ENCODE measurements at places on chromosomes 1 and 21. TPM values are rescaled to one million over a fixed set of nuclear protein-coding genes. Genes with fewer than 3 reads are reported as not detected.
A peak's percentile ranks its signal among the peaks of the same experiment; 100 is the strongest.

Gene C1orf53
- 0.68 TPM for total RNA-seq

Gene GUCA2A
- total RNA-seq = not detected

Gene SPRR2G
- not detected for total RNA-seq

Gene PRAMEF14
- total RNA-seq = not detected

- no peak for DNase-seq
- no peaks in the 10 kb centered on the region for H3K36me3 ChIP-seq
- peak overlapping the region; percentile 60 for H3K4me3 ChIP-seq
- peaks cover 55% of the 10 kb centered on the region for H3K27me3 ChIP-seq
These were observed 31.0 kb upstream of the NFIA start for GRCh38 chr1:61051443-61051718.

- peaks cover 40% of the 10 kb centered on the region for H3K36me3 ChIP-seq
- H3K27ac ChIP-seq = peak overlapping the region; percentile 9
- no peaks in the 10 kb centered on the region for H3K27me3 ChIP-seq
- no peak for DNase-seq
These were observed 55.1 kb downstream of the ITPKB start for GRCh38 chr1:226684026-226684425.

DNA sequence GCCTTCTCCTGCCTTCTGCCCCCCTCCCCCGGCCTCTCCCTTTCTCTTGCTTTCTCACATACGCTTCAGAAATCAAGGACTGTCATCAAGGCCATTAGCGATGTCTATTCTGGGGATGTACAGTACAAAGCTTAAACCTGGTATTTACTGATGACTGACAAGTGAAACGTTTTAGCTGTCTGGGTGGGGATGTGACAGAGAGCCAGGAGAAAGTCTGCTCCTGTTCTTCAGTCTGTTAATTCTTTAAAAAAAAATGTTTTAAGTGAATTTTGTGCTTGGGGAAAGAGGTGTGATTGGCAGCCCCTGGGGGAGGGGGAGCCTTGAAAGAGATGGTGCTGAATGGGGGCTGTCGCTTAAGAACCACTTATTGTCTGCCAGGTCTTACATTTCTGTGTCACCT, 283.0 kb upstream of the PLXNA2 start:
- no peaks in the 10 kb centered on the region for H3K27me3 ChIP-seq
- no peak overlapping the region for H3K4me3 ChIP-seq
- no peak overlapping the region for H3K27ac ChIP-seq
- no peaks in the 10 kb centered on the region for H3K4me1 ChIP-seq
- H3K36me3 ChIP-seq = no peaks in the 10 kb centered on the region

DNA sequence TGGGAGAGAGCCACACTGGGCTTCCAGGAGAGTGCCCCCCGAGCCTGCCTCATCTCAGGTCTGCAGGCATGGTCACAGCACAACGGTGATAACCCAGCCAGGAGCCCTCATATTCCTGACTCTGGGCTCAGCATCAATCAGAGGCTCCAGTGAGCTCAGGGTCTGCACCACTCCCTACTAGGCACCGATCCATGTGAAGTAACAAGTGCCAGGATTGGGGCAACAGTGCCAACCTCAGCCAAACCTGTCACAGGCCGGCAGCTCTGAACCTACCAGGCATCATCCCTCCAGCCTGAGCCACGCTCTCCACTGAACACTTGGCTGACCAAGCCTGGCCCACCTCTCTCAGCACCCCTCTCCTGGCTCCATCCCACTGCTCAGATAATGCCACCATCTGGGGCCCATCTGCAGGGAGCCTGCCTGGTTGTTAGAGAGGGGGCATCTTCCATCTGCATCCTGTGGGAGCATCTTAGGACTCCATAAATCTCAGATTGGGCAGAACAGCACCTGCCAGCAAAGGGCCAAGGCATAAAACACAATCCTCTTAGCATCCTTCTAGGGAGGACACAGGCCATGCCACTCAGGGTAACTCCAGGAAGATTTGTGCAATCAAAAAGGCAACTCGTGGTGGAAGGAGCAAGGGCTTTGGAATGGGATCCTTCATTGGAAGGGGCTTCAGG, 213.7 kb upstream of the CSF3R start:
- H3K4me3 ChIP-seq = no peak overlapping the region
- no peaks in the 10 kb centered on the region for H3K4me1 ChIP-seq
- DNase-seq = no peak

- H3K36me3 ChIP-seq = no peaks in the 10 kb centered on the region
- no peak overlapping the region for H3K27ac ChIP-seq
- no peaks in the 10 kb centered on the region for H3K4me1 ChIP-seq
- no peak overlapping the region for H3K4me3 ChIP-seq
- peaks cover 3% of the 10 kb centered on the region for H3K27me3 ChIP-seq
- no peak for DNase-seq
These were observed 16.4 kb upstream of the CLSTN1 start for GRCh38 chr1:9840176-9840575.

DNA sequence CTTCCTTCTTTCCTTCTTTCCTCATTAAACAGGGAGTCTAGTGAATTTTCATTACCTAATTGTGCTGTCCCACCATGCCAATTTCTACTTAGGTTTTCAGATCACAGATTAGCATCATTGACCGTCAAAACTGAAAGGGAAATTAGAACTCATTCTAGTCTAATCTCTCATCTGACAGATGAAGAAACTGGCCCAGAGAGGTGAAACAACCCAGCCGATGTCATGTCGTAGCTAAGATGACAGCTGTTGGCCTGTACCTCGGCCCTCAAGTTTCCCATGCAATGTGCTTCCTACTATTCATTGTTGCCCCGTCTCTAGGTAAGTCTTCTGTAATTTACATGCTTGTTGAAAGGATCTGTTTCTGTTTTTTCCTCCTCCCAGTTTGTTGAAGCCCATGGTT, 128.2 kb upstream of the KIAA0040 start:
- H3K4me1 ChIP-seq = peaks cover 7% of the 10 kb centered on the region
- no peak overlapping the region for H3K27ac ChIP-seq
- H3K36me3 ChIP-seq = no peaks in the 10 kb centered on the region
- H3K4me3 ChIP-seq = no peak overlapping the region
- peaks cover 2% of the 10 kb centered on the region for H3K27me3 ChIP-seq

- H3K27ac ChIP-seq = no peak overlapping the region
- no peaks in the 10 kb centered on the region for H3K36me3 ChIP-seq
- H3K4me1 ChIP-seq = no peaks in the 10 kb centered on the region
- DNase-seq = no peak
- no peaks in the 10 kb centered on the region for H3K27me3 ChIP-seq
These were observed 374.6 kb upstream of the ESRRG start for GRCh38 chr1:217097819-217098218.

DNA sequence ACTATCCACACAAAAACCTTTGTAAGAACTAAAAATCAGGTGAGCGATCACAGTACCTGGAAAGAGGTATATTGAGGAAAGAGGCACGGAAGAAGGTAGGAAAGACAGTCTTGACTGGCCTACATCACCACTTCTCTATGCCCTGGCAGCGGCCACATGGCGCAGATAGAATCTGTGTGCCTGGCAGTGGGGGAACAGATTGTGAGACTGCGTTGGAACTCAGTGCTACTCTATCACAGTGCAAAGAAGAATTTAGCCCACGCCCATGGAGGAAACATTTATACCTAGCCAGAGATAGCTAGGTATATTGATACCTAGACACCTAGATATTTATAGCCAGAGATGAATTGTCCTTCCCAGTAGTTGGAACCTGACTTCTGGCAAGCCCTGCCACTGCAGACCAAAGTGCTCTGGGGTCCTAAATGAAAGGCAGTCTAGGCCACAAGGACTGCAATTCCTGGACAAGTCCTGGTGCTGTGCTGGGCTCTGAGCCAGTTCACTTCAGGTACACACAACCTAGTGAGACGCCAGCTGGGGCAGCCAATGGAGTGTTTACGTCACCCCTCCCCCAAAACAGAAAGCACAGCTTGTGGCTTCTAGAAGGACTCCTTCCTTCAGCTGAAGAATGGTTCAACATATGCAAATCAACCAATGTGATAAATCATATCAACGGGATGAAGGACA, 51.9 kb downstream of the DHX9 start:
- H3K4me1 ChIP-seq = peaks cover 33% of the 10 kb centered on the region
- peaks cover 51% of the 10 kb centered on the region for H3K36me3 ChIP-seq
- no peak for DNase-seq
- no peak overlapping the region for H3K27ac ChIP-seq
- H3K4me3 ChIP-seq = no peak overlapping the region

DNA sequence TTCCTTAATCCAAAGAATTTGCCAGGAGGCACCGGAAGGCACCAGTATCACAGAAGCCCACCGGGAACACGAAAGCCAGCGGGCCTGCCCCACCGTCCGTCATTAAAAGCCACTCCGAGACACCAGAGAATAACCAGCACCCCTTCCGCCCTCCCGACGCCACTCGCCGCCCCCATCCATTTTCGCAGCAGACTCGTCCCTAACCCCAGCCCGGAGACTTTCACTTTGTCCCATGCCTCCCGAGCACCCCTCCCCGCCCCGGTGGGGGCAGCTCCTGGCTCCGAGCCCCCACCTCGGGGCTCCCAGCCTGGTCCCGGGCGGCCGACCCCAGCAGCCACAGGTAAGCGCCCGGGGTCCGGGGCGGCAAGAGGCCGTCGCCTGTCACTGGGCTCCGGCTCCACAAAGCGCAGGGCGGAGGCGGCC, 105.4 kb downstream of the SLC45A1 start:
- DNase-seq = peak; percentile 53
- H3K4me3 ChIP-seq = no peak overlapping the region
- peaks cover 46% of the 10 kb centered on the region for H3K4me1 ChIP-seq
- peaks cover 16% of the 10 kb centered on the region for H3K36me3 ChIP-seq
- peaks cover 3% of the 10 kb centered on the region for H3K27me3 ChIP-seq

DNA sequence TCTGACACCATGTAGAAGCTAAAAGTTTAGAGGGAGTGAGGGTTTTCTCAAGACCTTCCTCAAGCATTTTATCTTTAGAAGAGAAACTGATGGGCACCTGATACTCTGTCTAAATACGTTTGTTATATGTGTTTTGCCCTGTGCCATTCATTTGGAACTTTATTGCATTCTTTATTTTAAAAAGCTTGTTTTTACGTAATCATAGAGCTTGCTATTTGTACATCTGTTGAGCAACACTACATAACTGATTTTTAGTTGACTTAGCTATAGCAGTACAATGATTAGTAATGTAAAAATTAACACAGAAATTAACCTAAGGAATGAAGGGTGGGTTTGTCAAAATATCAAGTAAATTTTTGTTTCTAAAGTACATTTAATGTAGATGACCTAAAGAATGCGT, 88.5 kb downstream of the RUNX3 start:
- no peak overlapping the region for H3K4me3 ChIP-seq
- H3K36me3 ChIP-seq = no peaks in the 10 kb centered on the region
- peaks cover 3% of the 10 kb centered on the region for H3K4me1 ChIP-seq
- peaks cover 52% of the 10 kb centered on the region for H3K27me3 ChIP-seq
- H3K27ac ChIP-seq = no peak overlapping the region

DNA sequence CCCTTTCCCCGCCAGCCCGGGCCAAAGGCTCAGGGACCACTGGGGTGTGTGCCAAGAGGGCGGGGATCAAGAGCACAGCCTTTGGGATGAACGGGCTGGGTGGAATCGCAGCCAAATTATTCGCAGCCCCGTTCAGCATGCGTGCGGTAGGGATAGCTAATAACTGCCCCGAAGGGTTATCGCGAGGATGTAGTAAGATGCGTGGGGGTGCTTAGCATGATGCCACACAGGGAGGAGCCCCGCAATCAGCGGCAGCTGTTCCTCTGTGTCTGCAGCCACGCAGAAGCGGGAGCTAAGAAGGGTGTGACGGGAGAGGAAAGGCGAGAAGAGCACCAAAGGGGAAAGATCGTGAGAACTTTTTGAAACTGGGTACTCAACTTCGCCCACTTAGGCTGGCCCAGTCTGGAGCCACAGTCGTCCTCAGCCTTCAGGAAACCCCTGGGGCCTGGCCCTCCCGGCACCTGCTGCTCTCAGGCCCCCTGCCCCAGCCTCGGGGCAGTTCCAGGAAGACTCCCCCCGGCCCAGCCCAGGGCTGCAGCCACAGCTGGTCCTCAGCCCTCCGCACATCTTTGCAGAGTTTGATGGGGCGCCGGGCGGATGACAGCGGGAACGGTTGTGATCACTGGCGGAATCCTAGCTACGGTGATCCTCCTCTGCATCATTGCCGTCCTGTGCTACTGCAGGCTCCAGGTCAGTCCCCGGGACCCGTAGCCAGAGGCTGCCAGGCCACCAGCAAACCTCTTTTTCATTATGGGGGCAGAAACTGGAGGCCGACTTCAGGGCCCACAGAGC, 64.9 kb downstream of the TOR1AIP2 start:
- no peaks in the 10 kb centered on the region for H3K36me3 ChIP-seq
- peaks cover 4% of the 10 kb centered on the region for H3K27me3 ChIP-seq

Measured in activated CD8-positive, alpha-beta T cell treated with anti-CD3 and anti-CD28 coated beads, Interleukin-2, amount 10 ng/mL, durations not matched to agents 7 days and 5 days (primary cell).